ENCODE measurements at places on chromosomes 6 and 20. TPM values are rescaled to one million over a fixed set of nuclear protein-coding genes. Genes with fewer than 3 reads are reported as not detected.

CCN5 gene
- 134 TPM for total RNA-seq

GRCh38 chr20:58472273-58473018 lies 42.8 kb downstream of the APCDD1L start:
- no peaks in the 10 kb centered on the region for H3K36me3 ChIP-seq
- DNase-seq: no peak
- no peak overlapping the region for H3K4me3 ChIP-seq
- no peaks in the 10 kb centered on the region for H3K27me3 ChIP-seq
- H3K4me1 ChIP-seq: peaks cover 15% of the 10 kb centered on the region
- H3K27ac ChIP-seq: no peak overlapping the region

GRCh38 chr6:75149696-75150095 lies 56.2 kb downstream of the COL12A1 start:
- no peak overlapping the region for H3K27ac ChIP-seq
- H3K4me3 ChIP-seq: no peak overlapping the region
- no peak for DNase-seq
- H3K4me1 ChIP-seq: peaks cover 4% of the 10 kb centered on the region

GRCh38 chr6:170423030-170423429 lies 116.5 kb downstream of the FAM120B start:
- H3K36me3 ChIP-seq: no peaks in the 10 kb centered on the region
- no peak overlapping the region for H3K4me3 ChIP-seq
- DNase-seq: peak; percentile 84
- H3K27ac ChIP-seq: no peak overlapping the region
- H3K27me3 ChIP-seq: no peaks in the 10 kb centered on the region

DNA sequence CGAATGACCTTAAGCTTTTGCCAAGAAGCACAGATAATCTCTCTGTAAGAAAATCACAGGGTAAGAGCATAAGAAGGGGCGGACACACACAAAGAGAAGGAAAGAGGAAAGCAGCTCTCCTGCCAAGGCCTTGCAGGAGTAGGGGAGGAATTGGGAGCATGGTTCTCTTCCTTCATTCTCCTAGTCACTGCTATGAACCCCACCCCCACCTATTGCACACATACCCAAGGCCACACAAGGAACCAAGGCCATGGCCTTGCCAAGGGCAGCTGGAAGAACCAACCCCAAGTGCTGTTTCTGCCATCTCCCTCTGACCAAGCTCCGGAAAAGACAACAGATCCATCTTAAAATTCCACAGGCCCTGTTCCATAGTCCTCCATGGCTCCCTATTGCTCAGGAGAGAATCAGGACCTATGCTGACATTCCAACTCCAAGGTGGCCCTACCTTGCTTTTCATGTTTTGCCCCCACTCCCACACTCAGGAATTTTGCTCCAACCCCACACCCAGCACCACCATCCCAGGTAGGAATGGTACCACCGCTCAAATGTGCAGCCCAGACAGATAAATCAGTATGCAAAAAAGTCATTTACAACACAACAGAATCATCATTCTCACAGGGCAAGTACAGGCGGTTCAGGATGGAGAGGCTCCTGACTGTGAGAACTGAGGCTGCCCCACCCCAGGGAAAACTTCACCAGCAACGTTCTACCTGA lies 31.3 kb downstream of the TRAM2 start:
- H3K4me3 ChIP-seq: no peak overlapping the region
- no peaks in the 10 kb centered on the region for H3K36me3 ChIP-seq
- no peaks in the 10 kb centered on the region for H3K27me3 ChIP-seq
- H3K27ac ChIP-seq: no peak overlapping the region
- no peak for DNase-seq

- H3K4me3 ChIP-seq: no peak overlapping the region
- no peaks in the 10 kb centered on the region for H3K36me3 ChIP-seq
- no peaks in the 10 kb centered on the region for H3K27me3 ChIP-seq
- DNase-seq: no peak
Observed at GRCh38 chr6:165220045-165220444, 89.4 kb downstream of the C6orf118 start.
